ENCODE measurements at places on chromosomes 16 and 17.

GRCh38 chr17:9878786-9879525 lies 26.1 kb downstream of the RCVRN start:
- no peak for DNase-seq

- no peak for DNase-seq
Measured at GRCh38 chr17:74192950-74193781, 10.3 kb upstream of the RPL38 start.

DNA sequence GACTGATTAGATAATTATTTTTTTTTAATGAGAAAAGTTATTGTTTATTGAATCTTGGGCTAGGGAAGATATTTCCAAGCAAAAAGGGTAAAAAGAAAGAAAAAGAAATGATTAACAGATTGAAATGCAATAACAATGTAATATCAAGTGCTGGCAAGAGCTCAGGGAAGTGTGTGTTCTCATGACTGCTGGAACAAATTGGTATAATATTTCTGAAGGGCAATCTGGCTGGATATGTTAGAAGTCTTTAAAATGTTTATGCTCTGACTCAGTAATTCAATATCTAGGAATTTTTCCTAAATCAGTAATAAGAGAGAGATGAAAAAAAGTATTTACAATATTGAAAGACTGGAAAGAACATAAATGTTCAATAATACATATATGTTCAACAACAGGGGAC lies 7.6 kb upstream of the ZNF624 start:
- no peak for DNase-seq

DNA sequence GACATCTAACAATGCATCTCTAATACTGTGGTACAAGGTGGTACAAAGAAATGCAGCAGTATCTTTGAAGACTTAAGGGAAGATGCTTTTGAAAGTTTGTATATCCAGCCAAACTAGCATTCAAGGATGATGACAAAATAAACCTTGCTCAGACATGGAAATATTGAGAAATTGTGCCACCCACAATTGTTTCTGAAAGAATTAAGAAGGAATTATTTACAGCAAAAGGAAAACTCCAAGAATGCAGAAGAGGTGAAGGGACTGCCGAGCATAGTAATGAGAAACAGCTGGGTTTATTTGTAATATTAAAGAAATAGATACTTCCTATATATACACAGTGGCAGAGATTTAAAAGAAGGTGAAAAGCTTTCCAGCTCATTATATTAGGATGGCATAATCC lies 29.5 kb downstream of the PMFBP1 start:
- no peak for DNase-seq

- DNase-seq, result peak; percentile 78
Measured at GRCh38 chr17:77282524-77283515, 142.1 kb downstream of the SEC14L1 start.

- no peak for DNase-seq
Measured at GRCh38 chr16:57842601-57843000, 40.3 kb upstream of the KIFC3 start.

DNA sequence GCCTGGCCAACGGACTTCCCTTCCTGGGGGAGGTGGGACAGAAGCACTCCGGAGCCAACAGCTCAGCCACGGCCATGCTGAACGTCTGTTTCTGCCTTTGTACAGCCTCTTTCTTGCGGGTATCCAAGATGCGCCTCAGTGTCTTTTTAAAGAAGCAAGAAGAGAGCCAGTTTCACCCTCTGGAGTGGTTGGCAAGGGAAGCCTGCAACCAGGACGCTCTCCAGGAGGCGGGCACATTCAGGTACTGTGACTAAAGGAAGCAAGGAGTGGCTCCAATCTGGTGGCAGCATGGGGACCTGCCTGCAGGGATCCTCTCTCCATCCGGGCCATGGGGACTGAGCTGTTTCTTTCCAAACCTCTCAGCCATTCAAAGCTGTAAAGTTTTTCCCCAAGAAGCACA lies 60.6 kb upstream of the ENDOV start:
- DNase-seq, result no peak

- no peak for DNase-seq
Measured at GRCh38 chr16:77579351-77579891, 142.9 kb upstream of the NUDT7 start.

Measured in GM13977 (cell line).